ENCODE measurements at places on chromosomes 7 and 10. TPM values are rescaled to one million over a fixed set of nuclear protein-coding genes. Genes with fewer than 3 reads are reported as not detected.
A peak's percentile ranks its signal among the peaks of the same experiment; 100 is the strongest.

INA gene
- total RNA-seq, result 0.40 TPM

VAX1 gene
- not detected for total RNA-seq

DNA sequence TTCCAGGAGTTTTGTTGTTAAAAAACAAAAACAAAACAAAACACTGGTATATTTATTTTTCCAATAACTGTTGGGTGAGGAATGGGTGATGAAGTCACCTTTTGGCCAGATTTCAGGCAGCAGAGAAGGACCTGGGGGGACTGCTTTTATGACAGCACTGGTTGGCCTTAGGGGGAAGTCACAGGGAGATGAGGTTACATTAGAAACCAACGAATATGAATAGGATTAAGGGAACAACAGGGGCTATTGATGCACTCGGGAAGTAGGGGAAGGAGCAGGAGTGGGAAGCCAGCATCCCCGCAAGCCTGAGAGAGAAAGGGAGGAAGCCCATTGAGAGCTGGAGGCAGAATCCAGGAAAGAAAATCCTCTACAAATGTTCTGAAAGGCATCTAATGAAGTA lies 958.4 kb downstream of the TYW1 start:
- H3K4me1 ChIP-seq, result no peaks in the 10 kb centered on the region
- H3K27ac ChIP-seq, result no peak overlapping the region
- no peaks in the 10 kb centered on the region for H3K36me3 ChIP-seq
- no peaks in the 10 kb centered on the region for H3K27me3 ChIP-seq
- no peak overlapping the region for H3K4me3 ChIP-seq

- H3K27ac ChIP-seq, result no peak overlapping the region
- no peaks in the 10 kb centered on the region for H3K27me3 ChIP-seq
- H3K4me1 ChIP-seq, result no peaks in the 10 kb centered on the region
- no peak overlapping the region for H3K4me3 ChIP-seq
- H3K36me3 ChIP-seq, result no peaks in the 10 kb centered on the region
- DNase-seq, result no peak
Measured at GRCh38 chr7:21028599-21028998, 241.9 kb upstream of the SP8 start.

DNA sequence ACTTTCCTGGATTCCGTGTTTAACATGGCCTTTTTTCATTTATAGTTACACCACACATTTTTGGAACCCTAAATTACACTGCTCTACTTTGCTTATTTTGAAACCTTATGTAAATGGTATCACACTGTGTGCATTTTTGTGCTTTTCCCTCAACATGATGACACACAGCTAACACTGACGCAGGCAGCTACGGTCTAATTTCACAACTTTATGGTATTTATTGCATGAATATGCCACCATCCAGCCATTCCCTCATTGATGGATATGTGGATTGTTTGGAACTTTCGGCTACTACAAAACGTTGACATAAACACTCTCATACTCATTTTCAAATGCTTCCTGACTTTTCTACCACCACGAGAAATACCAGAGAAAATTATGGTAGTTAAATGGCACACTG lies 6.9 kb downstream of the PAPOLB start:
- no peak overlapping the region for H3K27ac ChIP-seq
- peaks cover 7% of the 10 kb centered on the region for H3K27me3 ChIP-seq
- H3K36me3 ChIP-seq, result no peaks in the 10 kb centered on the region
- peaks cover 2% of the 10 kb centered on the region for H3K4me1 ChIP-seq
- no peak for DNase-seq

GRCh38 chr10:27192284-27192683 lies 37.1 kb downstream of the MASTL start:
- H3K36me3 ChIP-seq, result no peaks in the 10 kb centered on the region
- DNase-seq, result peak; percentile 66
- no peaks in the 10 kb centered on the region for H3K4me1 ChIP-seq
- peak overlapping the region; percentile 12 for H3K27ac ChIP-seq
- no peak overlapping the region for H3K4me3 ChIP-seq

DNA sequence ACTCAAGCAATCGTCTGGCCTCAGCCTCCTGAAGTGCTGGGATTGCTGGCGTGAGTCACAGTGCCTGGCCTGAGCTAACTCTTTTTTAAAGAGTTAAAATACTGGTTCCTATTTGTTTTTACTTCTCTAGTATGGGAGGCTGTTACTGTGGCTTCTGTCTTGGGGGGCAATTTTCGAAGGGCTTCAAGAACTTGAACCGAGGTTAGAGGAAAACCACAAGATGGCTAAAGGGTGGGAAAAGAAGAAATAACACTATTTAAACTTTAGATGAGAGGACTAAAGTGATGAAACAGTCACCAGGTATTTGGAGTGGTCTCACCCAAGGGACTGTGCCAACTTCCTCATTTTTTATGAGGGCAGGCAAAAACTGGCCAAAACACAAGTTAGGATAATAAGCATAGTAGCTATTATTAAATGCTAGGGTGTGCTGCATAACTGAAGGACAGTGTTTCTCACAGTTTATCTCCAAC lies 17.8 kb downstream of the MET start:
- no peaks in the 10 kb centered on the region for H3K27me3 ChIP-seq
- no peak overlapping the region for H3K27ac ChIP-seq
- H3K4me3 ChIP-seq, result no peak overlapping the region
- H3K4me1 ChIP-seq, result peaks cover 50% of the 10 kb centered on the region
- H3K36me3 ChIP-seq, result no peaks in the 10 kb centered on the region

DNA sequence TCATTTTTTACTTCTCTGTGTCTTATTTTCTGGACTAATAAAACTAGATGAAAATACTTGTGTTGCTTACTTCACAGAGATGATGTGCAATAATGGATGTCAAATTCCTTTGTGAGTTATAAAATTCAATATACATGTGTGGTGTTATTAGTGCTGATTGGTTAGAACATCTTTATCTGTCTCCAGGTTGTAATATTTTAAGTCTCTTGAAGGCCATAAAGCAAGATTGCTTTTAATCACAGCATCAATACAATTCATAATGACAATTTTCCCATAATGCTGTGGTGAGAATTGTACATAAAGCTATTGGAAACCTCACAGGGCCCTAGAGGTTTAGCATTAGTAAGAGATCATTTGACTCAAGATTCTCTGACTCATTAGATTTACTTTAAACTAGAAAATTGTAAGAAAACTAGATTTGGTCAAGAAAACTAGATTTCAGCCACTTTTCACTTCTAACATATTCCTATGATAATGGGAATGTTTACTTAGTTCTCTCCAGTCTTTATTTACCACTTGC lies 963.7 kb downstream of the REEP3 start:
- H3K36me3 ChIP-seq, result no peaks in the 10 kb centered on the region
- H3K4me3 ChIP-seq, result no peak overlapping the region
- no peak overlapping the region for H3K27ac ChIP-seq
- no peaks in the 10 kb centered on the region for H3K4me1 ChIP-seq
- no peak for DNase-seq
- H3K27me3 ChIP-seq, result no peaks in the 10 kb centered on the region

IRF5 gene
- total RNA-seq, result 1.5 TPM

SEPTIN14 gene
- not detected for total RNA-seq

DNA sequence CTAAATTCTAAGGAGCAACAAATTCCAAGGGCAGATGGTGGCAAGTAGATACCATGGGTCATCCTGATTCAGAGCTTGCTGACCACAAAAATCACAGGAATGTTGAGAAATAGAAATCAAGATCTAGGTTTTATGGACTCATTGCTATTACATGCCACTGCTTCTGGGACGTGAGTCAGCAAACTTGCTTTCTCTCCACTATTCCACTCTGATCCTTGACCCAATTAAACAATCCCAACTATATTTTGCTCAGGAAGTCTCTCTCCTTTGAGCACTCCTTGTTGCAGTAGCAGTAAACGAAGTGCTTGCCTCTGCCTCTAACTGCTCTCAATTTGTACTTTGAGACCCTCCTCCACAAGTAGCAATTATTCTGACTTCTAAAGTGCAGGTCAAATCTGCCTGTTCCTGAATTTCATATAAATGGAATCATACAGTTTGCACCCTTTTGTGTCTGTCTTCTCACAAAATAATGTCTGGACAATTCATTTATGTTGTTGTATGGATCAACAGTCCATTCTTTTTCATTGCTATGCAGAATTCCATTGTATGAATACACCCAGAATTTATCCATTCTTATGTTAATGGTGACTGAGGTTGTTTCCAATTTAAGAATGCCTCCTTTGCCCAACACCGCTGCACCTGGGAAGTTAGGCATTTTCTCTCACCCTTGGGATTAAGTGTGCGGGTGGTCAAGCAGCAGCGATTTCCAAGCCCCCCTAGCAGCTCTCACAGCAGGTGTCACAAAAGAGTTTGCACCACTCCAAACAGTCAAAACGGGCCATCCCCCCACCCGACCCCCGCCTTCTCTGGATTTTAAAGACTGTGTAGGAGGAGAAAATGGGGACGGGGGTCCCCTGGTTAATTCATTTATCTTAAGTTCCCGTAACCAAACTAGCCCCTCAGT lies 35.9 kb downstream of the ACSM6 start:
- peak overlapping the region; percentile 61 for H3K27ac ChIP-seq
- H3K36me3 ChIP-seq, result no peaks in the 10 kb centered on the region
- H3K4me3 ChIP-seq, result no peak overlapping the region
- no peaks in the 10 kb centered on the region for H3K27me3 ChIP-seq
- peak; percentile 62 for DNase-seq

COBL gene
- 0.11 TPM for total RNA-seq

DNA sequence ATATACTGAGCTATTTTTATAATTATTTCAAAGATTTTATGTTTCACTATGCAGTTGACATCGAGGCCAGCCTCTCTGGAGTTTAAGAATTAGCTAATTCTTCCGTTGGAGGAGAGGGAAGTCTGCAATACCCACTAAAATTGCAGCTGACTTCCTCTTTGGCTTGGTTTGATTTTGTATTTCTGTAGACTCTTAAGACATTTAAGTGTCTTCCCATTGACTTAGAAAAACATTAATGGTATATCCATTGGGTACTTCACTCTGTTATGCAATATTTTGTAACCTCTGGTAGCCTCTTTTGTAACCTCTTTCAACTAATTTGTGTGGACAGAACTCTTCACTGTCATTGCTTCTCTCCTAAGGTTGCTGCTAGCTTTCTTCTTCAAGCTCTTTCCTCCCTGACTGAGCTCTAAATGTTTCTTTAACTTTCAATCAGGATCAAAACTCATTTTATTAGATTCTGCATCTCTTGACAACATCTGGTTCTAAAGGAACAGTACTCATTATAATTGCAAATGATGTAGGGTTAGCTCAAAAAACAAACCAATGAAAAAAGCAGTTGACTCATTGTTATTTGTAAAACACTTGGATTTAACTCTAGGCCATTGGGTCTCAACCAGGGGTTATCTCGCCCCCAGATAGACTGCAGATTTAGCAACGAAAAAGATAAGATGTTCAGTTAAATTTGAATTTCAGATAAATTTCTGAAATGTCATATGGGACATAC lies 1.7 kb upstream of the ANKRD22 start:
- H3K4me3 ChIP-seq, result no peak overlapping the region
- H3K27ac ChIP-seq, result no peak overlapping the region
- no peaks in the 10 kb centered on the region for H3K36me3 ChIP-seq
- DNase-seq, result no peak

DNA sequence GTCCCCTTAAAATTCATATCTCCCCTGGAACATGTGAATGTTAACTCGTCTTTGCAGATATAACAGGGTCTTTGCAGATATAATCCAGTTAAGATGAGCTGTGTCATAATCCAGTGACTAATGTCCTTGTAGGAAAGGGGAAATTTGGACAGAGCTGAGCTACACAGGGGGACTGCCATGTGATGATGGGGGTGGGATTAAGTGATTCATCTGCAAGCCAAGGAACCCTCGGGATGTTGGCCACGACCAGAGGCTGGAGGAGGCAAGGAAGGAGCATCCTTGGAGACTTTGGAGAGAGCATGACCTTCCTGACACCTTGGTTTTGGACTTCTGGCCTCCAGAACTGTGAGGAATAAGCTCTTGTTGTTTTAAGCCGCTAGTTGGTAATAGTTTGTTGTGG lies 153.9 kb upstream of the PCBD1 start:
- H3K4me1 ChIP-seq, result no peaks in the 10 kb centered on the region
- no peak overlapping the region for H3K4me3 ChIP-seq
- H3K27ac ChIP-seq, result no peak overlapping the region
- no peak for DNase-seq

DNA sequence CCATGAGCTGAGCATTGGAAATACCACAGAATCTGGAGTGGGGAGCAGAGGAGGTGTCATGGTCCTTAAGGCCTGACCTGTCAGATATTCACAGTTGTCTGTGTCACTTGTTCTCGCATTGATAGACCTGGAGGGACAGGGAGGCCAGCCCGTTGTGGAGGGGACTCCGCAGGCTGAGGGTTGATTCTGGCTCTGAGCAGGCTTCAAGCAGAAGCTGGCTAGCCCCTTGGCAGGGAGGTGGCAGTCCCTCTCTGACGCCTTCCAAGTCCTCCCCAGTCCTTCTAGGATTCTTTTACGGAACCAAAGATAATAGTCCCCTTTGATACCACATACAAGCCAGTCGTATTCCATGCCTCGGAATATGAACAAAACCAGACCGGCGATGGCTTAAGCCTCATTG lies 65.4 kb downstream of the GRK5 start:
- no peak overlapping the region for H3K4me3 ChIP-seq
- H3K36me3 ChIP-seq, result no peaks in the 10 kb centered on the region
- peaks cover 34% of the 10 kb centered on the region for H3K4me1 ChIP-seq
- DNase-seq, result no peak

MEIG1 gene
- not detected for total RNA-seq

- H3K4me1 ChIP-seq, result peaks cover 2% of the 10 kb centered on the region
- no peak overlapping the region for H3K27ac ChIP-seq
- no peak overlapping the region for H3K4me3 ChIP-seq
Measured at GRCh38 chr7:157432957-157433576, 96.3 kb downstream of the DNAJB6 start.

CLRN3 gene
- not detected for total RNA-seq

DNA sequence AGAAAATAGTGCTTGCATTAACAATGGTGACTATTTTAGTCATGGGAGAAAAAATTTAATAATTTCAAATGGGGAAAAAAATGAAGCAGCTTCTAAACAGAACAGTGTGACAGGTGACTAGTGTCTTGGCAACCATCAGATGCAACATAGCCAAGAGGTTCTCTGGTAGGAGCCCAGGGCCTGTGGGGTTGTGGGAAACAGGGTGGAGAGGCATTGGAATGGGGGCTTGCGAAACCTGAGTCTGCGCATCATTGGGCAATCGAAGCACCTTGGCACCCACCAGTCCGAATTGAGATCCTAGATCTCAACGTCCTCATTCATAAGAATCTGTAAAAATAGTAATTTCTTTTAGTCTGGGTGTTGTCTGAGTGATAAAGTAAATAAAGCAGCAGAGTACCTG lies 19.2 kb upstream of the PARD3 start:
- no peak overlapping the region for H3K4me3 ChIP-seq
- H3K4me1 ChIP-seq, result peaks cover 7% of the 10 kb centered on the region
- peaks cover 7% of the 10 kb centered on the region for H3K27me3 ChIP-seq
- H3K27ac ChIP-seq, result no peak overlapping the region
- DNase-seq, result no peak

TRIM56 gene
- 21.8 TPM for total RNA-seq

DNA sequence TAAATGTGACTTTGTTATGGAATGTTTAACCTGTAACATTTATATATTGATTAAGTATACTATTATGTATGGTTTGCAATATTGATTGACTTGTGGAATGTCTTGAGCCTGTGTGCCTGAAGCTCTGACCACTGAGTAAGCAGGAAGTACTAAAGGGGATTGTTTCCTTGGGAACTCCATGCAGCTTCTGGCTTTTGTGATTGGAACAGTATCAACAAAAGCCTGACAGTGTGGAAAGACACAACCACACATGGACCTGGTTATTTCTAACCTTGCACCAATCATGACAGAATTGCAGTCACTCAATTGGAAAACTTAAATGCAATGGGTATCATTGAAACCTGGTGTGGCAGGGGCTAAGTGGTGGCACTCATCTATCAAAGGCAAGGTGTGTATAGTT lies 45.5 kb upstream of the PIK3CG start:
- H3K36me3 ChIP-seq, result no peaks in the 10 kb centered on the region
- no peak overlapping the region for H3K4me3 ChIP-seq
- DNase-seq, result peak; percentile 64
- H3K4me1 ChIP-seq, result no peaks in the 10 kb centered on the region
- H3K27ac ChIP-seq, result no peak overlapping the region

Measured in endothelial cell of umbilical vein (primary cell).